ENCODE measurements at places on chromosomes 5 and 9.

DNA sequence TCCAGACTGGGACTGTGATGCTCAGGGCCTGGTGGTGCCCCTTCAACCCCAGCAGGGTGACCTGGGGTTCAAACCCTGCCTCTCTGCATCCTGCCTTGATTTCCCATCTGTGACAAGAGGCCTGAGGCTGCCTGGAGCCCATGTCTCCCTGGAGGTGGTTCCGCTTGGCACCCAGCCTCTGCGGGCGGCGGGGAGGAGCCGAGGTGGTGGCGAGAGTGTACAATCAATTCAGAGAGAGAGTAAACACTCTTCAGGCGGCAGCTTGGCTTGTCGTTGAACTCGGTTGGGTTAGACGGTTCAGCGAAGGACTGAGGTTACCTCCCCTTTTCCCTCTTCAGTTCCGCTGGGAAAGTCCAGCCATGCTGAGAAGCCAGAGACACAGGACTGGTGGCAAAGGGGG is 39.3 kb downstream of the NTNG2 start:
- no peak for DNase-seq

GRCh38 chr9:15834541-15834940 is 281.7 kb downstream of the CCDC171 start:
- DNase-seq: peak; percentile 35

DNA sequence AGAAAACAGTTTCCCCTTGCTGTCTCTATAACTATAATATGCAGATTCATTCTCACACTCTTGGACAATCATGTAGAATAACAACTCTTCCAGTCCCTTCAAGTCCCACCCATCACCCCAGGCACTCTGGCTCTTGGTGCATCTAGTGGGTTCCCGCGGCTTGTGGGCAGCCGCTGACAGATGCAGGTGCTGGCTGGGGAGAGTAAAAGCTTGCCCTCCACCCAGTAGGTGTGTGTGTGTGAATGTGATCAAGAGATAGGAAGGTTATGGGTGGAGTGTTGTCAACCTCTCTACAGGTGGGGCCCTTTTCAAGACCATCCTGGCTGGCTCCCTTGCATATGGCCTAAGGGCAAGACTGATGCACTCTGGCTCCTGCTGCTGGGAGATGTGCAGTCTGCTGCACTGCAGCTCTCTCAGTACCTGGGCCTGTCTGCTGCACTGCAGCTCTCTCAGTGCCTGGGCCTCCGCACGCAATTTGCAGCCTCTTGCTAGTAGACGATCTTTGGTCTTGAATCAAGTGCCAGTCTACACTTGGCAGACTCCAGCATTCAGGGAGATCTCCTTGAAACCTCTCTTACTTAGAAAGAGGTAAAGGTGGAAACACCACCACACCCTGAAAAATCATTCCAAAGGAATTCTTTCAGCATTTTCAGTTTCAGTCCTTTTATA is 189.7 kb upstream of the GDNF start:
- no peak for DNase-seq

GRCh38 chr9:121528642-121529041 is 29.0 kb upstream of the GGTA1 start:
- no peak for DNase-seq

Data from brain (organoid and tissue), 16 donors.